ENCODE measurements at places on chromosomes 2 and 18.

GRCh38 chr2:31762085-31762484 lies 181.3 kb upstream of the SRD5A2 start:
- no peak for DNase-seq

DNA sequence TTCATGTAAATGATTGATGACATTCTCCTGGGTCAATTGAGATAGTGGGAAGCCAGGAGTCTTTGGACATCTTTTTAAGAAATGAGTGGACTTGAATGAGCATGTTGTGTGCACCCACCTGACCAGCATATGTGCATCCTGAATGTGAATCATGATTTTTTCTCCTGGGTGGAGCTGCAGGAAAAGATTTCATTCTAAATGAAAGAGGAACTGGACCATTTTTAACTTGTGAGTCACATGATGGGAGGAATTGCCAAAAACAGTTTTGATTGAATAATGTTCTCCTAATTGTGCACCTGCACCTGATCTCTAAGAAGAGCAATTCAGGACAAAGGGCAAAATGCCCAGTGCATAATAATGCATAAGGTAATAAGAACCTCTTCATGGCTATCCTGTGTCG lies 32.3 kb downstream of the COPS8 start:
- no peak for DNase-seq

DNA sequence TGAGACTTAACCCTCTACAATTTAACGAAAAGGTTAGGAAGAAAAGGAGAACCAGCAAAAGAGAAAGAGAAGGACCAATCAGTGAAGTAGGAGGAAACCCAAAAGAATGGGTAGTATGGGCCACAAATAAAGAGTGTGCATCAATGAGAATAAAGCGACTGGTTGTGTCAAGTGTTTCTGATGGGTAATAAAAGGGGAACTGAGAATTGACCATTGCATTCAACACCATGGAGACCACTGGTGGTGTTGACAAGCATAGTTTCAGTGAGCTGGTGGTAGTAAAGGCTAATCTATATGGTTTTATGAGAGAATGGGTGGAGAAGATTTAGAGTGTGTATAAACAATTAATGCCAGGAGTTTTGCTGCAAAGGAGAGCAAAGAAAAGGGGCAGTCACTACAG lies 75.4 kb downstream of the CSRNP3 start:
- DNase-seq: no peak

- DNase-seq: no peak
Observed at GRCh38 chr2:20666005-20666303, 990 bp upstream of the GDF7 start.

DNA sequence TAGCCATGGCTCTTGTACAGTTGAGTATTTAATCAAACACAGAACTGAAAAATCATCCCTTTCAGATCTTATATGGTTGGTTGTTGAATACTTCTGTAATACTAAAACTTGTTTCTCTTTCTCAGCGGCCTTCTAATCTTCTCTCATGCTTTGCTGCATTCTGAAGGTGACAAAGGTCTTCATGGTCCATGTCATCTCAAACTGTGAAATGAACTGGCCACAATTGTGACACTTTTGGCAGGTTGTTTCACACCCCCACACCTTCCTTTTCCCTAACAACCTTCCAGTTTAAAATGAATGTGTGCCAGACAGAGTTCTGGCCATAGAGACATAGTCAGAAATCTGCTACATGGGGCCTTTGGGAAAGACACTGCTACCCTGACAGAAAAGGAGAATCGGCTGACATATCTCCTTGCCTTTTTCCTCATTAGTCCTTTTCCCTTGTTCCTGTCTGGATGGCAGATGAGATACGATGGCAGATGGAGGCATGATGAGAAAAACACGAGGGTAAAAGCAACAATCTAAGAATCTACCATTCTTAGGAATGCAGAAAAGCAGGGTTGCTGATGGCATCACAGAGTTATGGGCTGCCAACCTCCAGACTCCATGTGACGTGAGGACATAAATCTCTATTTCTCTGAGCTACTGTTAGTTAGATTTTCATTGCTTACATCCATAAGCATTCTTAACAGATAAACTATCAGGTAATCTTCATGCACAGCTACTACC lies 106.5 kb downstream of the PIGN start:
- DNase-seq: no peak

- DNase-seq: no peak
Observed at GRCh38 chr18:33459612-33460011, 19.1 kb upstream of the CCDC178 start.

- DNase-seq: no peak
Observed at GRCh38 chr2:141728142-141728541, 402.7 kb downstream of the LRP1B start.

DNA sequence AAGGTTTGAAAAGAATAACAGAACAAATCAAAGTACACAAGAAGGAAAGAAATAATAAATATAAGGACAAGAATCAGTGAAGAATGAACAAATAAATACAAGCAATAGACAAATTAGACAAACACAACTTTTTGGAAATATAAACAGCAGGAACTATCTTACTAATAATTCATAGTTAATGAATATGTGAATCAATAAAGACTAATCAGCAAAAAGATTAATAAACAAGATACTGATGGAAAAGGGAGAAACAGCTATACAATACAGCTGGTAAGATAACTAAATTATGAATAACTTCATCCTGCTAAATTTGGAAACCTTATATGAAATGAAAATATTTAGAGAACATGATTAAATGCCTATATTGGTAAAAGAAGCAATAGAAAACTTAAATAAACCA lies 193.6 kb upstream of the SPRED2 start:
- DNase-seq: no peak

DNA sequence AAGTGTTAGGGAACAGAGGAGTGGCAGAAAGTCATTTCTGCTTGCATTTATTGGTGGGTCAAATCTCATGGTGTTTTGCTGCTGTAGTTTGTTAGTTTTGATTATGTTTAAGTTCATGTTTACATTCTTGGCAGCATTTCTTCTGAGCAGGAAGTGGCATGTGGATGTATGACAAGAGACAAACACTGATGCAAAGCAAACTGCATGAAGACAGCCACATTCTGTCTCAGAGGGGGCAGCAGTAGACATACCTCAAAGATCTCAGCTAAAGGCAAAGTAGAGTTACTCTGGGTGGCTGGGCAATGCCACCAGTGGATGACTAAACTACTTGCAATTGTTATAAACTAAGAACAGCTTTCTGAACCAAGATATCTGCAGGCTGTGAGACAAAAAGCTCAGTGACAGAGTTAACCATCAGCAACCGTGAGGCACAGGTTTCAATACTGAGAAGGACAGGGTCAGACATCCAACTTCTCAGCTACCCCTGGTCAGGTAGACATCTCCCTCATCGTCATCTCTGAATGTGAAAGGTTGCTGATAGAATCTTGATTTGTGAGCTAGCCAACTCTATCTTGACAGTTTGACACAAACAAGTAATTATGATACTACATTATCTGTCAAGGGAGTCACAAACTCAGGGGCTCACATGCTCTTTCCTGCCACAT lies 16.4 kb downstream of the GALNT3 start:
- no peak for DNase-seq

GRCh38 chr2:48941908-48942307 lies 186.4 kb upstream of the LHCGR start:
- DNase-seq: no peak

DNA sequence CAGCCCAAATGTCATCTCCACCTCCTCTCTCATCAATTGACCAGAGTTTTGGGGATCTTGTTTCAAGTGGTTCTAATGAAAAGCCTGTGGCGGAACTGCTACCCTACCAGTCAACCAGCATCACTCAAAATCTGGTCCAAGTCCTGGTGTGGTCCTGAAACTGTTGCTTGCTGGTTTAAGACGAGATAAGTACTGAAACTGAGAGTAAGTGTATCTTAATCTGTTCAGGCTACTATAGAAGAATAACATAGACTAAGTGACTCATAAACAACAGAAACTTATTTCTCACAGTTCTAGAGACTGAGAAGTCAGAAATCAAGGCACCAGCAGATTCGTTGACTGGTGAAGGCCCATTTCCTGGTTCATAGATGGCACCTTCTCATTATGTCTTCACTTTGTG lies 879 bp upstream of the GALNT5 start:
- no peak for DNase-seq

GRCh38 chr2:169478339-169478738 lies 955 bp upstream of the BBS5 start:
- DNase-seq: no peak

GRCh38 chr2:96024336-96025193 lies 10.2 kb downstream of the GPAT2 start:
- DNase-seq: no peak

- no peak for DNase-seq
Observed at GRCh38 chr18:80229363-80229762, 18.0 kb downstream of the PARD6G start.

DNA sequence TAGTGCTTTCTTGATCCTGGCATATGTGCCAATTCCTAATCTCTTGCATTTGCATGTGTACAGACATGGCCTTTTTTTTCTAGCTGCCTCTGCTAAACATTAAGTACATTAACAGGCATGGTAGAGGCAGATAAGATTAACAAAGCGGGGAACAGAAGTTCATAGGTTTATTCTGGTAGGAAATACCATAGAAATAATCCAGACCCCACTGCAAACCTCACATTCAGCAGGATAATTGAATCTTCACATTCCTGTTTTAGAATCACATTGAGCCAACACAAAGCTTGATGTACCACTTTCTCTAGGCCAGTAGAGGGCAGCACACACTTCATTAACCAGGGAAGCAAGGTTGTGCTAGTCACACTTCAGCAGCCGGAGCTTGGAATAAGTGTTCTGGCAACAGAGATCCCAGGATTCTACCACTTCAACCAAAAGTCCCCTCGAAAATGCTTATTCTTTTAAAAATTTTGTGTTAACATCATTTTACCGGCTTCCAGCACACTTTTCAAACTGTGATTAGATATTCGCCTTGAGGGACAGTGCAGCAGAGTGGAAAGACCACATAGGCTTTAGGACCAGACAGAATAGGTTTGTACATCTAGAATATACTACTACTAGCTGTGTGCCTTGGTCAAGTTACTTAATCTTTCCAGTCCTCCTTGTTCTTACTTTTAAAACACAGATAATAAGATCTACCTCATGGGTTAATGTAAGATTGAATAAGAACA lies 420.2 kb upstream of the CHST9 start:
- DNase-seq: peak; percentile 69

GRCh38 chr2:769771-770170 lies 92.6 kb upstream of the TMEM18 start:
- no peak for DNase-seq

- DNase-seq: no peak
Observed at GRCh38 chr2:203418271-203418670, 90.1 kb downstream of the ABI2 start.

GRCh38 chr2:105379741-105380186 lies 19.1 kb downstream of the FHL2 start:
- DNase-seq: no peak

DNA sequence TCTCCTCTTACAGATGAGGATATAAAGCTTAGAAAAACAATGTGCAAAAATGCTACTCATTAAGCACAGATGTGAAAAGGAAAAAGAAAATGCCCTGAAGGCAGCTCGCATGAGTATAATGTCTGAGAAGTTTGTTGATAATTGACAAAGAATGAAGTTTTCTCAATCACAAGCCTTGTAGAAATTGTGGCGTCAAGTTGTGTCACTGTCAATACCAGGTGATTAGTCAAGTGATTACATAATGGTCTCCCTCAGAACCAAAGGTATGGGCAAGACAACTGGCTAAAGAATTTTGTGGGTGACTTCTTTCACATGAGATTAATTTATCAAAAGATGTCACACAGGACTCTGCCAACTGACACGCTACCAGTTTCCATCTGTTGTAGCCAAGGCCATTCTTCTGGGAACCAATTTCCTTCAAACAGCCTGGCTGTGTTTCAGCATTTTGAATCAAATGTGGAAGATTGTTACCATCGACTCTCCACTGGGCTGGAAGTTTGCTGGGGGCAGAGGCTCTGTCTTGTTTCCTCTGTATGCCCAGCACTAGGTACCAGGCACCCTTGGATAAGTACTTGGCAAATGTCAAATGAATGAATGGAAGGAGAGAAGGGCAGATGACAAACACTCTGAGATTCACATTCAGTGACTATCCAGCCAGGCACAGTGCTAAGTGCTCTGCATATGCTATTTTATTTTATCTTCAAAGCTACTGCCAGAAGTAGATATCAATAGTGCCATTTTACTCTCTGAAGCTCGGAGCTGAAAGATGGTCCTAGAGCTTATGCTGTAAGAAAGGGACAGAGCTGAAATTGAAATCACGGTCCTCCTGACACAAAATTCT lies 5.9 kb upstream of the FN1 start:
- no peak for DNase-seq

DNA sequence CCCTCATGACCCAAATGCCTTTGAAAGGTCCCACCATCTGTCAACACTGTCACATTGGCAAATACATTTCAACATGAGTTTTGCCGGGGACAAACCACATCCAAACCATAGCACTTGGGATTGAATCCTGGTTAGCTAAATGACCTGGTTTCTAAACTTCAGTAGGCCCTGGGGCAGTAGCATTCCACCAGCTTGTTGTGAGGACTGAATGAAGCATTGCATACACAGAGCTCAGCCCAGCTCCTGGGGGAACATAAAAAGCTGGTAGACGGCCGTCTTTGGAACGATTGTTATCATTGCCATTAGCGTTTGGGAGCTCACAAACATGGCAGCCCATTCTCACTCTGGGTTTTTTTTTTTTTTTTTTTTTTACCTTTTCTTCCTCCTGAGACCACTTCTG lies 57.5 kb upstream of the CXCR4 start:
- no peak for DNase-seq

DNA sequence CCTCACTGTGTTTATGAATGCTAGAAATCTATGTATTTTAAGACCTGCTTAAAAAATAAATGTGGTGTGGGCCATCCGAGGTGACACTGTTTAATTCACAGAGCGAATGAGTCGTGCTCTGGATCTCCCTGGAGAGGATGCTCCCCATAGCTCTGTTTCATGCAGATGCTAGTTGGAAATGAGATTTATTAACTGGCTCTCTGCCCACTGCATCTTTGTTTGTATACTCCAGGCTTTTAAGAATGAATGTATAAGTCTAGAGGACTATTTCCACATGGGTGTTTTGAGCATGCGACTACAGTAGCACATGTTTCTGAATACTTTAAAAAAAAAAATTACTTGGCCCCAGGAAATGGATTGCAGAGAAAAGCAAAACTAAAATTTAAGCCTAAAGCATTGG lies 3.9 kb downstream of the MAPRE2 start:
- no peak for DNase-seq

DNA sequence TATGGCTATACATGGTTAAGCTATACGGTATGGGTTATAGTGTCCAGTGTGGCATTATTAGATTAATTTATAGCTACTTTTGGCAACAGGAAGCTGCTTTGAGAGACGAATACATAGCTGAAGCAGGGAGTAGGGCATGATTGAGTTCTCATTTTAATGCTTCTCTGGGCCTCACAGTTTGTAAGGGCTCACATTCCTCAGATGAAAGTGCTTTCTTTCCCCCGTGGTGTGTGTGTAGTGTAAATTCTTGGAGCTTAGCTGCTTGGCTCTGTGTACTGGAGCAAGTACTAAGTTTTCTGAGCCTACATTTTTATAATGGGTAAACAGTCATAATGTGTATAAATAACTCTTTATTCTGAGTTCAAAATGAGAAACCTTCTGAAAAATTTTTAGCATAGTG lies 173.7 kb downstream of the PTPRM start:
- DNase-seq: no peak

DNA sequence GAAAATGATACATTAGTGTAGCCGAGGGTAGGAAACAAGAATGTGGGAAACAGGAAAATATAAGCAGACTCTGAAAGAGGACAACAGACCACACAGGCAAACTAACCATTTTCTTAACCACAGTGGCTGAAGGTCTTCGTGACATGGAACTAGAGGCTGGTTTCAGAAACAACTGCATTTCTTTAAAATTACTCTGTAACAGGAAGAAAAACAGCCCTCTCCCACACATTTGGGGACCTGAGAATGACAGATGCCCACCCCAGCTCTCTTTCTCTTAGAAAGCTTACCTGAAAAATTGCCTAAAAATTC lies 13.8 kb upstream of the SLC25A52 start:
- no peak for DNase-seq

Measured in right renal cortex interstitium (tissue), 3 donors.